ENCODE measurements at places on chromosomes 7 and 10.

DNA sequence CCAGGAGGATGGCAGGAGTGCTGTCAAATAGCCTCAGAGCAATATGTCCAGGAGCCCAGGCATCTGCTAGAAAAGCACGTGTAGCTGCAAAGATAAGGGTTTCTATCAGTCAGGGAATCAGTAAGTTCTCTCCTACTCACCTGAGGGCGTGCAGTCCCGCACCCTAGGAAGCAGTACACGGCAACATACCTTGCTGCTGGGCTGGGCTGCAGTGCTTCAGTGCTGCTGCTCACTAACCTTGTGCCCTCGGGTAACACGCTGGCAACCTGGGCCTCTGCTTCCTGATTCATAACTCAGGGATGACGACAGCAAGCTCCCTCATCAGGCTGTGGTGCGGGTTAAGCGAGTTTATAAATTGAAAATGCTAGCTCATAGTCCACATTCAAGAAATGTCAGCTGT, 29.5 kb upstream of the CCNY start:
- DNase-seq = no peak

DNA sequence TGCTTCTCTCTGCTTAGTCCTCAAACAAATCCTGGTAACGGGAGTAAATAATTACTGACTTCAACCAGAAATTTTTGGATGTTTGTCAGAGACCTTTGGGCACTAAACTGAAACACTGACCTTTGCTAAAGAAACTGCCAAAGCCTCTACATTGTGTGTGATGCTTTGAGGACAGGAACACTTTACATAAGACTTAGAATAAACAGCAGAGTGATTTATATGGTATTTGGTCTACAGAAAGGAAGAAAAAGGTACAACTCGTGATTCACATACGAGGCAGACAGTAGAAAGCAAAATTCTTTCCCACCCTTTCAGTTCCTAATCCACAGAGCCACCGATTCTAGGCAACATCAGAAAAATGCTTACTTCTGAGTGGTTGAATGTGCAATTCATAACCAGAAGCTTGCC, 59.8 kb downstream of the SLC16A12 start:
- no peak for DNase-seq

DNA sequence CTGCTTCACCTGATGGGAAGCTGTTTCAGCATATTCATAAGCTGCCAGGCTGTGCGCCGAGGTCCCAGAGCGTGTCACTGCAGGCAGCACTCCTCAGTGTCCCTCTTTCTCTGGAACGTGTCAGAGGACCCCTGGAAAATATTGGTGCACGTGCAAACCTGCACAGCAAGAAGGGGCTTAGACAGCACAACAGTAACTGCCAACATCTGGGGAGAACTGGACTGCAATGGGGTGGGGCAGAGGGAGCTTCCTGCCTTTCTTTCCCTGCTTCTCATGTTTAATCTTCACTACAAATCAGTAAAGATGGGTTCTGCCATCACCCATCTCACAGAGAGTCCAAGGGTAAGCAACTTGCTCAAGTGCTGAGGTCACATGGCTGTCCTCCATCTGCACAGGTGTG, 86.5 kb upstream of the GPR26 start:
- DNase-seq = no peak

DNA sequence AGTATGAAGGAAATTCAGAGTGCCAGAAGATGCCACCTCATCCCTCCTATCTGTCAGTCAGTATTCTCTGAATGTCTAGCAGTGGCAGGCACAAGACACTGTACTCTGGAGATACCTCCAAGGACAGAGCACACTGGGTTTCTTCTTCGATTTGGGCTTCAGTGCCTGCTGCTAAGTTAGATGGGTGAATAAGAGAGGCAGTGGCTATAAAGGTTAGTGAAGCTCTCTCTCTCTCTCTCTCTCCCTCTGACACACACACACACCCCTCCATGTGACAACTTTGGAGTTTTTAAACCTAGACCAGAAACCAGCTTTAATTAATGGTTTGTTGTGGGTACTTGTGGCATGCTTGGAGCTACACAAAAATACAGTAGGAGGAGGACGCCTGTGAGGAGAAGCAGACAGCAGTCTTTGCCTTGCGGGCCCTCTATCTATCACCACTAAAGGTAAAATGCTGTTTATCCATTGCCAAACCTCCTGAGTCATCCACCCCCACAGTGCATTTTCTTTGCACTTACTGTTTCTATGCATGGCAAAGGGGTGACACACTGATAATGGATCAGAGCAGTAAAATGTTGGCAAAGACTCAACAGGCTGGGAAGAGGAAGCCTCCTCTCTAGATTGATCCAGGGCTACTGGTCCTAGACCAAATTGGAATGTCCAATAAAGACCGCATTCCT, 102.5 kb downstream of the TRIL start:
- no peak for DNase-seq

Data from stimulated activated CD4-positive, alpha-beta T cell treated with anti-CD3 and anti-CD28 coated beads, Interleukin-2, amount 100 ng/mL, for 48 hours (primary cell).